Pancreas (tissue), 10 donors: ENCODE measurements at places on chromosomes 16 and 17. TPM values are rescaled to one million over a fixed set of nuclear protein-coding genes. Genes with fewer than 3 reads are reported as not detected.

Gene JPH3
- 0.14 TPM for total RNA-seq

Gene VTN
- 14.5 TPM for total RNA-seq

Gene TRIM25
- 23.9 TPM for total RNA-seq

Gene ZNF768
- total RNA-seq: 16.7 TPM

Gene CLUH
- 49.9 TPM for total RNA-seq

Gene EFCAB5
- 0.31 TPM for total RNA-seq

Gene GSG1L
- not detected for total RNA-seq

Gene CPHXL2
- not detected for total RNA-seq

DNA sequence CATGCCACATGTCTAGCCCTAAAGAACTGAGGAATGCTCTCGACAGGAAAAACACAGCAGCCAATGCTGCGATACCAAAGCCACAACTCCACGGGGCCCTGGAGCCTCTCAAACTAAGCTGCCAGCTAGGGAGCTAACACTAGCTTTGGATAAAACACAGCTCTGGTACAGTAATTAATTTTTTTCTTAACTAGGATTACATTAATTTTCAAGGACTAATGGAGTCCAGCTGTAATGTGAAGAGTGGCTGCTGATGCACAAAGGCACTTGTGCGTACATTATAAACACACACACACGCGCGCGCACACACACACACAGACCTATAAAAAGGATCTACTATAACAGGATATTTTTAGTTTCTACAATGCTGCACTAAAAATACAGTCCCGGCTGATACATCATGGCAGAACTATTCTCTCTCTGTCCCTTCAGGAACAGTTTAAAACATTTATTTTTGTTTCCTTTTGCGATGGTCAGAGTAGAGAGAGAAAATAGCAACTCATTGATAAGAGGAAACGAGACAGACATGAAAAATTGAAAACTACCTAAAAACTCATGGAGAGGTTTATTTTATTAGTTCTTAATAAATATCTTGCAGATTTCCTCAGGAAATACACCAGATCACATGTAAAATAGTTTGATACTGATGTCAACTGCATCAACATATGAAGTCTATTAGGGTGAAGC lies 88.5 kb downstream of the SMG6 start:
- no peak overlapping the region for H3K4me3 ChIP-seq
- H3K27me3 ChIP-seq: no peaks in the 10 kb centered on the region
- H3K27ac ChIP-seq: peak overlapping the region; percentile 43

- no peak overlapping the region for H3K27ac ChIP-seq
- no peak for DNase-seq
- no peaks in the 10 kb centered on the region for H3K36me3 ChIP-seq
- H3K27me3 ChIP-seq: no peaks in the 10 kb centered on the region
- no peaks in the 10 kb centered on the region for H3K4me1 ChIP-seq
- no peak overlapping the region for H3K4me3 ChIP-seq
These were observed 46.3 kb downstream of the DYNLRB2 start for GRCh38 chr16:80587071-80587470.

- H3K4me1 ChIP-seq: no peaks in the 10 kb centered on the region
- no peaks in the 10 kb centered on the region for H3K27me3 ChIP-seq
- H3K27ac ChIP-seq: no peak overlapping the region
- no peak overlapping the region for H3K4me3 ChIP-seq
- DNase-seq: no peak
These were observed 25.5 kb downstream of the CACNG4 start for GRCh38 chr17:66990047-66990446.

DNA sequence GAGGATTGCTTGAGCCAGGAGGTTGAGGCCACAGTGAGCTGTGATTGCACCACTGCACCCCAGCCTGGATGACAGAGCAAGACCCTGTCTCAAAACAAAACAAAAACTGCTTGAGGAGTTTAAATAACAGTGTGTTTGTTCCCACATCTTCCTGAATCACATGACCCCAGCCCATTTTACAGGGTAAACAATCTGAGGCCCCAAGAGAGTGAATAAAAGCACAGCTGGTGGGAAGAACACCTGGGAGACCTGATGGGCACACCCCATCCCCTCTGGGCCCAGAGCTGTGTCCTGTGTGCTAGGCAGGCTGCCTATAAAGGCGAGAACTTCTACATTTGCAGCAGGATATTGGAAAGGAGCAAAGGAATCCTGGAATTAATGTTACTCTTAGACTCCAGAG lies 69.6 kb downstream of the PLXDC1 start:
- no peaks in the 10 kb centered on the region for H3K4me1 ChIP-seq
- no peaks in the 10 kb centered on the region for H3K27me3 ChIP-seq
- no peak overlapping the region for H3K27ac ChIP-seq
- no peak overlapping the region for H3K4me3 ChIP-seq

DNA sequence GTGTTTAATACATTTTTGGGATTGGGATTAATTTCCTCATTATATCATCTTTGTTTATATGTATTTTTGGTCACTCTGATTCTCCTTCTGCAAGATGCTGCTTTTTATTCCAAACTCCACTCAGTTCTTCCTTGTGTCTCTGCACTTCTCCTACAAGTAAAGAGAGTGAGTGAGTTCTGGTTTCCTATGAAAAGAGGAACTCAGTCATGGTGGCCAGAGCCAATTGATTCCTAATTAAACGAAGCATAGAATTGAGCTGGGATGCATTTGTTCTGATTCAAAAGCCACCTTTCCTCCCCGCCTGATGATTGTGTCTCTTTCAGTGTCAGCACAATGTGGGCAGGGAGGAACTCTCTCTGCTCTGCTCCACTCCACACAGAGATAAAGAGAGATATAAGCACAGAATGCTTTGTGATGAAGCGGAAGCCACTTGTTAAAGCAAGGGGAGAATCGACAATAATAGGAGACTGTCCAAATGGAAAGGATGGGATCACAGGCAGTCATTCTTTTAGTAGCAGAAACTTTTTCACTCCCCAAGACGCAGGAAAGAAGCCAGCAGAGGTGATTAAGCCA lies 121.3 kb upstream of the GOT2 start:
- H3K4me1 ChIP-seq: no peaks in the 10 kb centered on the region
- no peak overlapping the region for H3K4me3 ChIP-seq
- no peaks in the 10 kb centered on the region for H3K36me3 ChIP-seq

DNA sequence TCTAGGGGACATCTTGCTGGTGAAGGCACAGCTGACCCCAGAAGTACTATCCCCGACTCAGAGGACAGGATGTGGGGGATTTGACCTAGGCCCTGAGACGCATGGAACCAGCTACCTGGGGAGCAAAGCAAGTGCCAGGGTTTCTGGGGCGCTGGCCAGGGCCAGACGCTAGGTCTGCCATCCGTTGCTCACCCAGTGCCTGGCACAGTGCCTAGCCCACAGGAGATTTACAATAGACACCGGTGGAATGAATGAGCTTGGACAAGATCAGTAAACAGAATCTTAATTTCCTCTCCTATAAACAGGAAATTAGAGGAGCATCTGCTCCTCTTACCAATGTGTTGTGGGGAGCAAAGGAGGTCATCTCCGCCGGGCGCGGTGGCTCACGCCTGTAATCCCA lies 5.0 kb downstream of the RPRML start:
- no peak overlapping the region for H3K27ac ChIP-seq
- no peaks in the 10 kb centered on the region for H3K4me1 ChIP-seq
- H3K36me3 ChIP-seq: no peaks in the 10 kb centered on the region
- no peak for DNase-seq
- H3K27me3 ChIP-seq: no peaks in the 10 kb centered on the region
- no peak overlapping the region for H3K4me3 ChIP-seq

- no peak overlapping the region for H3K4me3 ChIP-seq
- H3K27me3 ChIP-seq: no peaks in the 10 kb centered on the region
- DNase-seq: no peak
- H3K4me1 ChIP-seq: no peaks in the 10 kb centered on the region
These were observed 124.7 kb downstream of the MAF start for GRCh38 chr16:79475841-79476240.

DNA sequence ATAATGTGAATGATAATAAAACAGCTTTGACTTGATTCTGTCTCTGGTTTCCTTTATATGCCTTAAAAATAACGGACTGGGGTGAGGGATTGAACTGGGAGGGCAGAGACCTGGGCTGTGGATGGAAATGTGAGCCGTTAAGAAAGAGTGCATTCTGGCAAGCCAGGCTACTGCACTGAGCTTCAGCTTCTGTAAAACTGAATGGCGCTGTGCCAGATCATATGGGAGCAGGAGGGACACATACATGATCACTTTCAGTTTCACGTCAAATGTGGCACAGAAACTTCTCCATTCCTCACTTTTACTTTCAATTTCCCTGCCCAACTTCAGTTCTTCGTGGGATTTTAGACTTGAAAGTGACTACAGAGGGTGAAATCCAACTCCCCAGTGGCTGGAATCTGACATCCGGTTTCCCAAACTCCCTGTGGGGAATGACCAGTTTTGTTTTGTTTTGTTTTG lies 1.1 kb downstream of the MT2A start:
- H3K36me3 ChIP-seq: no peaks in the 10 kb centered on the region
- H3K27me3 ChIP-seq: no peaks in the 10 kb centered on the region
- peak overlapping the region; percentile 93 for H3K27ac ChIP-seq
- H3K4me1 ChIP-seq: no peaks in the 10 kb centered on the region
- peak; percentile 62 for DNase-seq

DNA sequence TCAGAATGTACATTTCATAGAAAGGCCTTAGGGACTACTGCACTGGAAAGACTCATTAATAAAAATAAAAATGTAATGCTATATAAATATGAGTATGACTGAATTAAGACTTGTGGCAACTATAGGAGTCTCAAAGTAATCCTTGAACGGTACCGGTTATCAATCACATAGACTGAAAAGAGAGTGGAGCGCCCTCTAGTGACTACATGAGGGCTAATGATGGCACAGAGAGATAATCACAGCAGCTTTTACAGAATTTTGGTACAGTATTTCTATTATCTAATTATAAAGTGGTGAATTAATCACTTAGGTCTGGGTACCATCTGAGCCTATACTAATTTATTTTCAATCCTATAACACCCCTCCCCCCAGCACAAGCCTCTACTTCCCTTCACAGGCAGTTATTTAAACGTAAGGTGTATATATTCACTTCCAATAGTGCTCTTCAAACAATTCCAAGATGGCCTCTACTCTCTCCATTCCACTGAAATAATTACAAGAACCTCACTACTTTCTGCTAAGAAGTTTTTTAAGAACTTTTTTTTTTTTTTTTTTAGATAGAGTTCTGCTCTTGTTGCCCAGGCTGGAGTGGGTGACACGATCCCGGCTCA lies 40.7 kb upstream of the ANKFY1 start:
- H3K27ac ChIP-seq: no peak overlapping the region
- H3K27me3 ChIP-seq: no peaks in the 10 kb centered on the region
- H3K4me3 ChIP-seq: no peak overlapping the region
- no peak for DNase-seq
- H3K36me3 ChIP-seq: no peaks in the 10 kb centered on the region
- no peaks in the 10 kb centered on the region for H3K4me1 ChIP-seq

DNA sequence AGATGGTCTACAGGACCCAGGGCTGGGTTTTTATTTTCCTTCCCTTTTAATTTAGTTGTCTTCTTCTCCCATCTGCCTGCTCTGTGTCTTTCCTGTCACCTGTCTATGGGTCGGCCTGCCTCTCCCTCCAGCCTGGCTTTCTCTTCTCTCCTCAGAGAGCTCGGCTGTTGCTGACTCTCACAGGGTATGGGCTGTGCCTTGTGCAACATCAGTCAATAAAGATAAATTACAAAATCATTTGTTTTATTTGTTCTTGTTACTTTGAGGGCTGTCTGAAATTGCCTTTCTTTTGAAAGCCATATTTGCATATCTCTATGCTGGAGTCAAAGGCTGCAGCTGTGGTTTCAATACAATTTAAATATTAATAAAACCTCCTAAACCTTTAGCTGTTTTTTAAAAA lies 15.6 kb downstream of the RND2 start:
- no peak overlapping the region for H3K4me3 ChIP-seq
- H3K36me3 ChIP-seq: no peaks in the 10 kb centered on the region
- H3K27me3 ChIP-seq: no peaks in the 10 kb centered on the region
- no peak overlapping the region for H3K27ac ChIP-seq

GRCh38 chr17:69282002-69282401 lies 44.9 kb downstream of the ABCA5 start:
- no peak overlapping the region for H3K4me3 ChIP-seq
- no peaks in the 10 kb centered on the region for H3K36me3 ChIP-seq
- H3K27me3 ChIP-seq: no peaks in the 10 kb centered on the region

DNA sequence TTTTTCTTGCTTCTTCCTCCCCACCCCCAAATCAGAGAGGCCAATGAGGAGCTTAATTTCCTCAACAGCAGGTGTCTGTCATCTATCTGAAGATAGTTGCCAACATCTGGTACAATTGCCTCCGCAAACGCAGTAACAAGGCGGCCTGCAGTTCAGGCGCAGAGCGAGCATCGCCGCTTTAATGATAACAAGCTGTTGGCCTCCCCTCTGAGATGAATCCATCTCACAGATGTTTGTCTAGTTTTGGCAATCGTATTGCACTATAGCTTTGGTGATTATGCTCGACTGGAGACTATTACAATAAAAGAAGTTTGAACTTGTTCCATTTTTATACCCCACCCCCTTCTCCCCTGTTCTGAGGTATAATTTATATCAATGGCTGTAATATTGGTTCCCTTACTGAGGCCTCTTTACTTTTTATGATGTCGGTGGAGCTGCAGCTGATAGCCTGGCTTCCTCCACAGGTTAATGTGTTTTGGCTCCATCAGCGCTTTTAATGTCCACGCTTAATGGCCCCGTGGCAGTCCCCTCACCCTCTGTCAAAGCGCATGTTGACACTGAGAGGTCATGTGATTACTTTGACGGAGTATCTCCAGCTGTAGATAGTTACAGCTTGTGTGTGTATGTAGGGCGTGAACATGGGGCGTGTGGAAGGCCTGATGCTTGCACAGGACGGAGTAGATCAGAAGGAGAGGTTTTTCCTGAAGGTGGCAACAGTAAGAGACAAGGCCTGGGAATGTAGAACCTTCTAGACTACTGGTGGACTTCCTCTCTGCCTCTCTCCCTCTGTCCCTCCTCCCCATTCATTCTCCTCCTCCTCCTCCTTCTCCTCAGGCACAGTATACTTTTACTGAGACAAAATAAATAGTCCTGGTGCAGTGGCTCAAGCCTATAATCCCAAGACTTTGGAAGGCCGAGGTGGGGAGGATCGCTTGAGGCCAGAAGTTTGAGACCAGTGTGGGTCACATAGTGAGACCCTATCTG lies 164.7 kb downstream of the MSI2 start:
- H3K27ac ChIP-seq: no peak overlapping the region
- H3K4me3 ChIP-seq: no peak overlapping the region
- H3K27me3 ChIP-seq: no peaks in the 10 kb centered on the region
- DNase-seq: no peak
- H3K4me1 ChIP-seq: no peaks in the 10 kb centered on the region

GRCh38 chr16:68381363-68381724 lies 67.0 kb downstream of the SMPD3 start:
- H3K4me3 ChIP-seq: no peak overlapping the region
- H3K36me3 ChIP-seq: no peaks in the 10 kb centered on the region
- H3K27ac ChIP-seq: no peak overlapping the region

GRCh38 chr17:39194089-39194984 lies 3.1 kb downstream of the CACNB1 start:
- H3K27me3 ChIP-seq: no peaks in the 10 kb centered on the region
- no peak overlapping the region for H3K4me3 ChIP-seq
- DNase-seq: no peak
- no peaks in the 10 kb centered on the region for H3K4me1 ChIP-seq
- H3K36me3 ChIP-seq: no peaks in the 10 kb centered on the region

GRCh38 chr16:11175106-11175786 lies 80.8 kb downstream of the SOCS1 start:
- no peaks in the 10 kb centered on the region for H3K4me1 ChIP-seq
- H3K27me3 ChIP-seq: no peaks in the 10 kb centered on the region
- DNase-seq: no peak
- no peak overlapping the region for H3K27ac ChIP-seq
- H3K36me3 ChIP-seq: no peaks in the 10 kb centered on the region

GRCh38 chr17:31492880-31493655 lies 101.6 kb downstream of the RAB11FIP4 start:
- H3K4me1 ChIP-seq: peaks cover 66% of the 10 kb centered on the region
- DNase-seq: peak; percentile 62
- H3K36me3 ChIP-seq: no peaks in the 10 kb centered on the region
